ENCODE measurements at places on chromosomes 16 and 17.

- no peak for DNase-seq
Observed at GRCh38 chr17:74404789-74405188, 27.1 kb upstream of the GPRC5C start.

- DNase-seq, result no peak
Observed at GRCh38 chr17:66704858-66705520, 129.9 kb upstream of the CACNG5 start.

DNA sequence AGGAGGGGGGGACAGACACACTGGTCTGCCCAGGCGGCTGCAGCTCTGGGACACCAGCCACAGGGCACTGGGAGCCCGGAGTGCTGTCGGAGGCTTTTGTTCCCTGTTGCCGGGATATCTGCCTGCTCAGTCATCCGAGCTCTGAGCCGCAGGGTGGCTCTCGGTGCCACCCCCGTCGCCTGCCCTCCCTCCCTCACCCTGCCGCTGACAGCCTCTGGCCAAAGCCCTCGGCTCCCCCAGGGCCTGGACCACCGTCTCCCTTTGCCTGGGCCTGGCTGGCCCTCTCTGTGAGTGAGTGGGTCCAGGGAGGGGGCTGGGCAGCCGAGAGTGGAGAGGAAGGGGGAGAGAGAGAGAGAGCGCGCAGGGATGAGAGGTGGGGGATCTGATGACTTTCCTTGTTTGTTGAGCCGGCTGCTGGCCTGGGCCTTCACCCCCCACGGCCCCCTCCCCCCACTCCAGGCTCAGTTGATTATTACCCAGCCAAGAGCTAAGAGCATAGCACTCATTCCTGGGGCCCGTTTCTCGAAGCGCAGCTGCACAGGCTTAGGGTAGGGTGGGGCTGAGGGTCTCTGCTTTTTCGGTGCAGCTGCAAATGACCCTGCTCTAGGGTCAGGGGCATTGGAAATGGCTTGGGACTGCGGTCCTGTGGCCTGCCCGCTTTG lies 2.7 kb downstream of the FOXJ1 start:
- DNase-seq, result no peak

GRCh38 chr17:28992625-28993600 lies 12.9 kb downstream of the SEZ6 start:
- DNase-seq, result no peak

DNA sequence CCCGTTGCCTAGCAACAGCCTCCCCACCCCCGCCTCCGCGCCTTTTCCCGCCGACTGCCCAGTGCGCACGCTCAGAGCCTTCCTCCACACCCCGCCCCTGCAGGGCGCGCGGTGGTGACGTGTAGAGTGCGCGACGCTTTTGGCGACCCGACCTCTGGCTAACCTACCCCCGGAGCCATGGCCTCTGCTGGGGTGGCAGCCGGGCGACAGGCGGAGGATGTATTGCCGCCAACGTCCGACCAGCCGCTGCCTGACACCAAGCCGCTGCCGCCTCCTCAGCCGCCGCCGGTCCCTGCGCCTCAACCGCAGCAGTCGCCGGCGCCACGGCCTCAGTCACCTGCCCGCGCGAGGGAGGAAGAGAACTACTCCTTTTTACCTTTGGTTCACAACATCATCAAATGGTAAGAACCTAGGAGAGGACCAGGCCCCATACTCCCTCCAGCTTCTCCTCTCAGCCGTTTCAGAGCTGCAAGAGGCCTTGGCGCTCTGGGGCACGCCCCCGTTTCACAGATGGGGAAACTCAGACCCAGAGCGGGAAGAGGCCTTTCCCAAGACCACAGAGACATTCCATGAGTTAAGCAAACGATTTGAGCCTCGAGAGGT lies at the start of gene MED9:
Gene MED9 (plus strand): TSS at position 136 of the 603 bp plus-strand sequence. CDS start 42 bp downstream, at position 178.
- peak; percentile 91 for DNase-seq

GRCh38 chr17:44608727-44609435 lies 47.4 kb upstream of the MEIOC start:
- DNase-seq, result no peak

DNA sequence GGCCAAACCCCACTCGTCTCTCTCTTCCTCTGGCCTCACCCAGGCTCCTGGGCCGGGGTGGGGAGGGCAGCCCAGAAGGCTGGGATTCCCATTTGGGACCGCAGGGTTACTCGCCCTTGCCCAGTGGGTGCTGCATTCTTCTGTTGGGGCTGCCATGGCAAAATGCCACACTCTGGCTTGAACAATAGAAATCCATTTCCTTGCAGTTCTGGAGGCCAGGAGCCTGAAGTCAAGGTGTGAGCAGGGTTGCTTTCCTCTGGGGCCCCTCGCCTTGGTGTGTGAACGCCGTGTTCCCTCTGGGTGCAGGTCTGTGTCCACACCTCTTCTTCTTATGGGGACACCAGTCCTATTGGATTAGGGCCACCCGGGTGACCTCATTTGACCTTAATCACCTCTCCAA lies 105.8 kb upstream of the GSE1 start:
- DNase-seq, result no peak

DNA sequence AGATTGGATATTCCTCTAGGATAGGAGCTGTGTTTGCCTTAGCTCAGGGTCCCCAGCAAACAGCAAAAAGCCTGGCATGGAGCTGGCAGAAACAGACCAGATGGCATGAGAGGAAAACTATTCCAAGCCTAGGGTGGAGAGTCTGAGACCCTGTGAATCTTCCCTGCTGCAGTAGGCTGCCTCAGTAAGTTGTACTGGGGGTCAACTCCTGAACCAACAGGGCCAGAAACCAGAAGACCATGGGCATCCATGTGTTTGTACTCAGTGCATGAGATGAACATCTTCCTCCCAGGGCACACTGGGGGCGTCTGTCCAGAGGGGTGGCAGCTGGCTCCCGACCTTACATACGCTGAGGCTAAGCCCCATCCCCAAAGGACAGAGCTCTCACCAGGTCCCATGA lies 214.4 kb downstream of the C16orf78 start:
- DNase-seq, result no peak

DNA sequence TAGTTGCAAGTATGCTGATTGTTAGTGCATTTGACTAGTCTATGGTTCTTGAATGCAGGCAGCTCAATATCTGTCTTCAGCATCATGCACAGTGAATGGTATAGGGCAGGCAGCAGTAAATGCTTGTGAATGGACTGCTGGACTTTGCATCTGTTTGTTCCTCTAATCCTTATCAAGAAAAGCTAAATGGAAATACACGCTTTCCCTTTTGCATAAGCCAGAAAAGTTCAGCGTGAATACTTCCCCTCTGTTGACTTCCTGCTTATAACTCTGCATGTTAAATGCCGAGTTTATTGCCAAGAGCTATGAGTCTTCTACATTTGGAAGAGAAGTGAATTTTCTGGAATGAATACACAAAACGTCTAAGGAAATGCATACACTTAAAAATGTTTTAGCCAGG lies 127.9 kb upstream of the CPHXL start:
- no peak for DNase-seq

GRCh38 chr17:81573794-81574642 lies 21.9 kb upstream of the FAAP100 start:
- DNase-seq, result no peak

DNA sequence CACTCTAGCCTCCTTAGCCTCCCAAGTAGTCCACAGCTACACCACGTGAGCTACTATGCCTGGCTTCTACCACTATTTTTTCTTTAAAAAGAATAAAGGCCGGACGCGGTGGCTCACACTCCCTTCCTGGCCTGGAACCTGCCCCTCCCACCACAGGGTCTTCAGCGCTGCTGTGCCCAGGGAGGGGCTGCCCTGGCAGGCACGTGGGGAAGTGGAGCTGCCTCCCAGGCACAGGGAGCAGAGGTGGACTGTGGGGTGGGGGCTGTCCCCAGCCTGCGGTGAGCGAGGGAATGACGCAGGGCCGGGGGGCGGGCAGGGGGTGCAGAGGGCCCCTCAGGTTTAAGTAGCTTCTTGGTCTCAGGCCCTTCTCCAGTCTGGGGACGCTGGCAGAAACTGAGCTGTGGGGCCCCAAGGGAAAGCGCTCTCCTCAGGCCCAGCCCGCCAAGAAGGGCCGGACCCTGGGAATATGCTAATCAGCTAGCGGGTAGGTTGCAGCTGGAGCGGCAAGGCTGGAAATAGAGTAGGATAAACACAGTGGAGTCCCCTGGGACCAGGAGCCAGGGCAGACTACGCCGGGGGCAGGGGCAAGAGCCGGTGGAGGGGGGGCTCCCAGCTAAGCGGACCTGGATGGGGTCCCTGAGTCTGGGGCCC lies 46.8 kb downstream of the TIMM22 start:
- no peak for DNase-seq

GRCh38 chr17:14859542-14859941 lies 405.6 kb downstream of the PMP22 start:
- no peak for DNase-seq

- DNase-seq, result no peak
Observed at GRCh38 chr17:6355196-6355595, 79.7 kb downstream of the AIPL1 start.

GRCh38 chr16:47624563-47624962 lies 163.4 kb downstream of the PHKB start:
- no peak for DNase-seq

DNA sequence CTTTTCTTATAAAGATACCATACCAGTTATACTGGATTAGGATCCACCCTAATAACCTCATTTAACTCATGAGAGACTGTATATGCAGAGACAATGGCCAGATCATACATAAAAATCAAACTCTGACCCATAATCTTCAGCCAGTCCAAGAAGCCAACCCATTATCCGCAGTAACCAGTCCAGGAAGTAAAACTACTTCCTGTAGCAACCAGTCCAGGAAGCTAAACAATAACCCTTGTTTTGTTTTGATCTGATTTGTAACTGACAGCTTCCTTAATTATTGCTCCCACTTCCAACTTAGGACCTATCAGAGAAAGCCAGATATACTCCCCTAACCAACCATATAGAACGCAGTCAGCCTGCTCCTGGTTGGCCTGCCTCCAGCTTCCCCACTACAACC lies 19.2 kb upstream of the SSTR2 start:
- no peak for DNase-seq

- no peak for DNase-seq
Observed at GRCh38 chr17:29870836-29871465, 59.1 kb downstream of the SSH2 start.

DNA sequence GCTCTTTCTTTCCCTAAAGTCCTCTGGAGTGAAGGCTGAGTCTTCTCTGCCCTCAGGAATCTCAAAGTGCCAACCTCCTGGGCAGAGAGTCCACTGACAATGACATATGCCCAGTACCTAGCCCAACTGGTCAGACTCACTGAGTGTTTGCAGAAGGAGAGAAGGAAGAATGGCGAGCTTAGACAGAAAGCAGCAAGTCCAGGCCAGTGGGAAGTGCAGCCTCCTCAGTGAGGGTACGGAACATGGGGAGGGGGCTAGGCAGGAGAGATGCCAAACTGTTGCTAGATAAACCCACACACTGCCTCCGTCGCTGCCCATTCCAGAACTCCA lies 678 bp downstream of the EXOC7 start:
- DNase-seq, result no peak

- no peak for DNase-seq
Observed at GRCh38 chr16:4500272-4500671, 24.1 kb downstream of the HMOX2 start.

DNA sequence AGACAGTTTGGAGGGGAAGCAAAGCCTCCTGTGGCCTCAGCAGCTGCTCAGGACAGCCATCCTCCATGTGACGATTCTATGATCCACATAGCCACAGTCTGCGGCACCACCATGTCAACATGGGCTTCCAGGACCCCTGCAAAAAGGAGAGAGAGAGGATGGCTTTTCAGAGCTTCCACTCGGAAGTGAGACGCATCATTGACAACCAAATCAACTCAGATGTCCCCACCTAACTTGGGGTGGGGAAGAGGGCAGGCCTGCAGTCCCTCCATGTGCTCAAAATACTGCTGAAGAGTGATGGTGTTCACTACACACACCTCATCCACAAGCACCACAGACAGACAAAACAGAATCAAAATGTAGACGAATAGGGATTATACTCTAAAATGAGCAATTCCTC lies 5.9 kb upstream of the METTL16 start:
- no peak for DNase-seq

DNA sequence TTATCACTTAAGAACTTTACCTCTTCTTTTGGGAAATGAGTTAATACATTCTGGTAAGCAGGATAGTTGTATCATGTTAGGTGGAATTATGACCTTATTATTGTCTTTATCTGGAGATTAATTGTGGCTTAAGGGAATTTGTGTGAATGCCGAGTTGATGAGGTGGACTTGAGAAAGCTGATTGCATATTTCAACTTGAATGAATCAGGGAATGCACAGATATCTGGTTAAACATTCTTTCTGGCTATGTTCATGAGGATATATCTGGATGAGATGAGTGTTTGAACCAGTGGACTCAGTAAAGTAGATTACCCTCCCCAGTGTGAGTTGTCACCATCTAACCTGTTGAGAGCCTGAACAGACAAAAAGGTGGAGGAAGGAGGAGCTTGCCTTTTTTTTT lies 326.1 kb upstream of the GOT2 start:
- DNase-seq, result no peak

- DNase-seq, result no peak
Observed at GRCh38 chr16:69150146-69150865, 17.9 kb downstream of the UTP4 start.

GRCh38 chr17:76723812-76724211 lies 2.6 kb downstream of the JMJD6 start:
- DNase-seq, result no peak

GRCh38 chr17:52158450-52159042 lies at the start of gene CA10:
TSS of gene CA10 (minus strand) at chr17:52158714.
- DNase-seq, result no peak

GRCh38 chr16:47254756-47255155 lies 111.0 kb upstream of the NETO2 start:
- no peak for DNase-seq

DNA sequence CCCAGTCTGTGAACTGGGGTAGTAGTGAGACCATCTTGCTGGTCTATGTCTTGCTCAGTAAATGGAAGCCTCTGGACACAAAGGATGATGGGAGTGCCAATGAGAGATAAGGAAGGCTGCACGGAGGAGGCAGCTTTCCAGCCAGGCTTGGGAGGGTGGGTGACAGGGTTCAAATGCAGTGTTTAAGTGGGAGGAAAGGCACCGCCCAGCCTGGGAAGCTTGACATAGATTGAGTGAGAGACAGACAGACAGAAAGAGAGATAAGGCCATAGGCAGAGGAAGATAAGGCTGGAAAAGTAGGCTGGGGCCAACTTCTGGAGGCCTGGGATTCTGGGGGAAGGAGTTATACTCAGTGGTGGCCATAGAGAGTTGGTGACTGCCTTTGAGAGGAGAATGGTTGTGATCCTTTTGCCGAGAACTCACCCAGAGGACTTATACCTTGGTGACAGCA lies 7.2 kb upstream of the COL1A1 start:
- DNase-seq, result no peak

DNA sequence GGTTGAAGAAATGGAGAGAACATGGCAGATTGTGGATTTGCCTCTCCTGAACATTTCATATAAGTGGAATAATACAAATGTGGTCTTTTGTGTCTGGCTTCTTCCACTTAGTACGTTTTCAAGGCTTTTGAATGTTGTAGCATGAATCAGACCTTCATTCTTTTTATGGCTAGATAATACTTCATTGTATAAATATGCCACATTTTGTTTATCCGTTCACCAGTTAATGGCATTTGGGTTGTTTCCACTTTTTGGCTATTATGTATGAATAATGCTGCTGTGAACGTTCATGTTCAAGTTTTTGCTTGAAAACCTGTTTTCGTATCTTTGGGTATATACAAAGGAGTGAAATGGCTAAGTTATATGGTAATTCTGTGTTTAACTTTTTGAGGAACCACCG lies 130.4 kb downstream of the TANC2 start:
- DNase-seq, result no peak

All from activated T-helper 1 cell treated with Interleukin-2 at 50 U/mL for 16 hours (primary cell).